Activated naive CD4-positive, alpha-beta T cell treated with anti-CD3 and anti-CD28 coated beads, Interleukin-2, amount 50 U/mL, for 16 hours (primary cell): ENCODE measurements at places on chromosomes 16 and 17.

- DNase-seq, result no peak
Observed at GRCh38 chr16:21103941-21104860, 46.4 kb downstream of the DNAH3 start.

DNA sequence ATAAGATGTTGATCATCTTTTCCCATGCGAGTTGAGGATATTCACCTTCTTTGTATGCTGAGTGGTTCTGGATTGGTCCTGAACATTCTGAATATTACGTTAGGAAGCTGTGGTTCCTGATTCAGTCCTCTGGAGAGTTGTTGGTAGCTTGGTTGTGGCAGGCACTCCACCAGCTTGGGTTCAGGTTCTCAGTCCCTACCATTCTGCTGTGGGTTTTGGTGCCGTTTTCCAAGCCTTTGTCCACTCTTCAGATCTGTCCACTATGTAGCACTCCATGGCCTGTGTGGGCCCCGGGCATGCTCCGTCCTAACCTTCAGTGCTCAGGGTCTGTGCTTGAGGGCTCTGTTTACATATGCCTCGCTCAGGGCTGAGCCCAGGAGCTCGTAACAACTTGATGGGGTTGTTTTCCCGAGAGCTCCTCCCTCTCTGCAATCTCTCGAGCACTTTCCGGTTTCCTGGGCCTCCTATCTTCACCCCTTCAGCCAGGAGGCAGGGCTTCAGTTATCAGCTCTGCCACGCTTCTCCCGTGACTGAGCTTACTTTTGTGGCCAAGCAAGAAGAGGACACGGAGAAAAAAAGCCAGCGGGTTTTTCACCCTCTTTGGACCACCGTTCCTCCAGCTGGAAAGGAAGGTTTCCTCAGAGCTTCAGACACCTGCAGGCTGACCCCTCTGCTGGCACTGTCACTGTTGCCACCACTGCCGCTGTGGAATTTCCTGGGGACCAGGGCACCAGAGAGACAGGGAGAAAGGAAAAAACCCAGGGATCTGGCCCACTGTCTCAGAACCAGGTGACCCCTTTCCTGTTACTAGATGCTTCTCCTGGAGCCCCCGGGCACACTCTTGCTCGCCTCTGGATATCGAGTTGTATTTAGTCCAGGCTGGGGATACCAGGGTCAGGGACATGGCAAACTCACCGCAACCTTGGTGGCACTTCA lies 19.6 kb downstream of the KIAA0513 start:
- DNase-seq, result no peak

GRCh38 chr17:19411631-19412030 lies 599 bp downstream of the RNF112 start:
- no peak for DNase-seq

- no peak for DNase-seq
Observed at GRCh38 chr16:17098685-17099084, 372.1 kb downstream of the XYLT1 start.

GRCh38 chr17:59331929-59332748 lies 684 bp downstream of the YPEL2 start:
- peak; percentile 23 for DNase-seq

- DNase-seq, result peak; percentile 88
Observed at GRCh38 chr17:8162233-8162996, at the start of gene VAMP2. TSS of gene VAMP2 (minus strand) at chr17:8162948. CDS start at chr17:8162879, 69 bp downstream.

DNA sequence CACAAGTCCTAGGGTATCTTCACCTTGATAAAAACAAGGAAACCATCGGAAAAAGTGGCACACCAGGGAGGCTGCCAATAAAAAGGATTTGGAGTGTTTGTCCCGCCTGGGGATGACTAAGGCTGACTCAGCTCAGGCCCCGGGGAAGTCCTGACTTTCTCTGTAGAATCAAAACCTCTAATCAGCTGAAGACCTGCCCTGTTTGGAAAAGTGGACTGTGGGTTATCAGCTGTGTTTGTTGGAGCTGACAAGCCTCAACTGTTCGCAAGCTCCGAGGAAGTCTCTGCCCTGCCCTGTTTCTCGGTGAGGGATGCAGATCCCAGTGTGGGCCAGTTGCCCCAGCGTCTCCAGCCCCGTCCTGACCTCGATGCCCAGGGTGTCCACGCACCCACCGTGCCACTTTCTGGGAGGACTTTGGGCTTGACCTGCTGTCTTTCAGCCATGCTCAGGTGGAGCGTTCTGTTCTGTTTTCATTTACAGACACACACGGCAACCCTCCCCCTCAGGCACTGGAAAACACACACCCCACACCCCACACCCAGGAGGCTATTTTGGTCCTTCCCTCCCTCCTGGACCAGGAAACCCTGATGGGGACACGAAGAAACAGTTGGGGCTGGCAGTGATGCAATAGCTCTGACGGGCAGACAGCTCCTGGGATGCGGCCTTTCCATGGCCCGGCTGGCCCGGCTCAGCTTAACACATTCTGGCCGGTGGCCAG lies 27.6 kb upstream of the PITPNA start:
- no peak for DNase-seq

DNA sequence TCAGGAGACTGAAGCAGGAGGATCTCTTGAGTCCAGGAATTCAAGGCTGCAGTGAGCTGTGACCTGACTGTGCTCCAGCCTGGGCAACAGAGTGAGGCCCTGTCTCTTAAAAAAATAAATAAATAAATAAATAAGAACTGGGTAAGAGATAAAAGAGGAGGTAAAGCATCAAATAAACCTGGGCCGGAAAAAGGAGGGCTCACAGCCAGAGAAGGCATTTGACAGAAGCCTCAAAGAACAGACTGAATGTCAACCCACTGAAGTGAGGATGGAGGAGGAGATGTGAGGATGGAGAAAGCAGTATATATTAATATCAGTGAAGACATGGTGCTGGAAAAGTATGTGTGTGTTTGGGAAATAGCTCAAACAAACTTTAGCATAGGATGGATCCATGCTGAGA lies 6.1 kb downstream of the NOG start:
- no peak for DNase-seq

GRCh38 chr17:80637048-80637781 lies 92.6 kb downstream of the RPTOR start:
- no peak for DNase-seq

DNA sequence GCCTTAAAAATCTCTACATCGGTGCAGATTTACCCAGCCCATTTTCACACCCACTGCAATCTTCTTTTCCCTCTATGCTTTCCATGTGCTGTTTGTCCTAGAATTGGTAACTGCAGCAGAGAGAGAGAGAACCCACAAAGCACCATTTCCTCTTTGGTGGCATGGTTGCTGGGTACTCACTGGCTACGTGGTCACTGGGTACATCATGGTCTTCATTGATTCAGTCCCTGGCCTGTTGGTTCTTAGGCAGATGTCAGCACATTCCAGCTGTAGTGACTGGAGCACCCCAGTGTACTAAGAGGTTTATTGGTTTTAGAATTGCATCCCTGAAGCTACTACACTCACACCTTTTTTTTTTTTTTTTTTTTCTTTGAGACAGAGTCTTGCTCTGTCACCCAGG lies 156.1 kb upstream of the CACNG5 start:
- no peak for DNase-seq
